Panc1 (cell line): ENCODE measurements at places on chromosomes 6 and 20. TPM values are rescaled to one million over a fixed set of nuclear protein-coding genes. Genes with fewer than 3 reads are reported as not detected.

GRCh38 chr6:111573892-111574797 lies 31.5 kb downstream of the TRAF3IP2 start:
- DNase-seq, result peak; percentile 78
- H3K4me3 ChIP-seq, result no peak overlapping the region
- H3K27me3 ChIP-seq, result no peaks in the 10 kb centered on the region
- H3K36me3 ChIP-seq, result peaks cover 11% of the 10 kb centered on the region
- peak overlapping the region; percentile 55 for H3K27ac ChIP-seq
- peaks cover 18% of the 10 kb centered on the region for H3K4me1 ChIP-seq

SIRPB1 gene
- total RNA-seq, result 0.72 TPM

DNA sequence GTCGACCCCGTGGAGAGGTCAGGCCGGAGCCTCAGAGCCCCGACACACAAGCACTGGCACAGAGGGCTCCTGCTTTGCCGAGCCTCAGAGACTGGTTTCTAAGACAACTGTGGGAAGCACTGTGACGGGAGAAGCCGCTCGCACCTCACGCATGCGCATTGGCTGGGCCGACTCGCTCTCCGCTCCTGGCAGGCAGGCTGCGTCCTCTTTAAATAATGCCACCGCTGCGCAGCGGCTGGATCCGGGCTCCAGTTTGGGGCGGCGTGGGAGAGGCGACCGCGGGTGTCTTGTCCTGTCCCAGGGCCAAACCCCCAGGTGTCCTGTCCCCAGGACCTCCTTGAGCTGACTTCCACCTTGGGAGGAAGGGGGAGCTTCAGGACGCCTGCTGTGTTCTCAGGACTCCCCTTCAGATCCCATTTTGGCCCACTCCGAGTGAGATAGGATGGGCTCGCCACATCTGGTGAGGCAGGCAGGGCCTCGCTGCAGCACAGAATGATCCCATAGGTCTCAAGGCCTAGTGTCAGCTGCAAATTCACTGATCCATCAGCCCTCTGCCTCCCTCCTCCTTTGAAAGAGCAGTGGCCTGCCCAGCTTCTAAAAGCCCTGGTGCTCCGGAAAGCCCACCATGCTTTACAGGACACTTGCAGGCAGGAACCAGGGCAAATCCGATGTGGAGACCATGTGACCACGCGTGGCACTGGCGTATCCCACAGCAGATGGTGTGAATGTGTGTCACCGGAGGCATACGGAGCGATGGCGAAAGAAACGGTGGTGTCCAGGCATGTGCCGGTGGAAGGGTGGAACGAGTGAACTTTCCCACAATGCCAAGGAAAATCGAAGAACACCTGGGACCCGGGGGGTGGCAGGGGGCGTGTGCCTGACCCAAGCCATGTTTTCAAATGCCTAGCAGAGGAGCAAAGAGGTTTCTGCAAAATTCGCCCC lies 169.3 kb upstream of the ZNF337 start:
- H3K4me3 ChIP-seq, result peak overlapping the region; percentile 34
- H3K27me3 ChIP-seq, result no peaks in the 10 kb centered on the region
- no peak overlapping the region for H3K27ac ChIP-seq

- no peaks in the 10 kb centered on the region for H3K4me1 ChIP-seq
- H3K27me3 ChIP-seq, result no peaks in the 10 kb centered on the region
- no peak for DNase-seq
- no peaks in the 10 kb centered on the region for H3K36me3 ChIP-seq
These were observed 198.8 kb upstream of the OPRM1 start for GRCh38 chr6:153840039-153840850.

DNA sequence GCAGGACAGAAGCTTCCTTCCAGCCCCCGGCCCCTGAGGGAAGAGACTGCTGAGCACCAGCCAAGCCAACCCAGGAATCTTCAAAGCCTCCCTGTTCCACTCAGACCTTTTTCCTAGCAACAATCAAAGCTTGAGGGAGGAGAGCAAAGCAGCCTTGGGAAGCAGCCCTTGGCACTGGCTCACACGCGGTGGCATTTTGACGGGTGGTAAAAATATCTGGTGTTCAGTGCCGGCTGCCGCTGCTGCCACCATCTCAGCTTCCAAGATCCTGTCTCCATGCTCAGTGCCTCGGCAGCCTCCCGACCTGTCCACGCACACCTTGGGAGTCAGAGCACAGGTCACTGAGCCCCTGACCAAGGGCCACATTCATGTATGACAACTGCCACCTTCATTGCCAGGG lies 170.1 kb downstream of the LRFN2 start:
- DNase-seq, result no peak
- no peaks in the 10 kb centered on the region for H3K4me1 ChIP-seq
- no peak overlapping the region for H3K4me3 ChIP-seq
- no peaks in the 10 kb centered on the region for H3K36me3 ChIP-seq

SLC35D3 gene
- total RNA-seq, result not detected

GRCh38 chr6:1553562-1554083 lies 56.1 kb upstream of the FOXC1 start:
- 0 out of 2 replicates have a peak, but pooled peaks cover 3% of the 10 kb centered on the region for H3K27me3 ChIP-seq
- DNase-seq, result no peak
- no peak overlapping the region for H3K27ac ChIP-seq
- no peak overlapping the region for H3K4me3 ChIP-seq

DNA sequence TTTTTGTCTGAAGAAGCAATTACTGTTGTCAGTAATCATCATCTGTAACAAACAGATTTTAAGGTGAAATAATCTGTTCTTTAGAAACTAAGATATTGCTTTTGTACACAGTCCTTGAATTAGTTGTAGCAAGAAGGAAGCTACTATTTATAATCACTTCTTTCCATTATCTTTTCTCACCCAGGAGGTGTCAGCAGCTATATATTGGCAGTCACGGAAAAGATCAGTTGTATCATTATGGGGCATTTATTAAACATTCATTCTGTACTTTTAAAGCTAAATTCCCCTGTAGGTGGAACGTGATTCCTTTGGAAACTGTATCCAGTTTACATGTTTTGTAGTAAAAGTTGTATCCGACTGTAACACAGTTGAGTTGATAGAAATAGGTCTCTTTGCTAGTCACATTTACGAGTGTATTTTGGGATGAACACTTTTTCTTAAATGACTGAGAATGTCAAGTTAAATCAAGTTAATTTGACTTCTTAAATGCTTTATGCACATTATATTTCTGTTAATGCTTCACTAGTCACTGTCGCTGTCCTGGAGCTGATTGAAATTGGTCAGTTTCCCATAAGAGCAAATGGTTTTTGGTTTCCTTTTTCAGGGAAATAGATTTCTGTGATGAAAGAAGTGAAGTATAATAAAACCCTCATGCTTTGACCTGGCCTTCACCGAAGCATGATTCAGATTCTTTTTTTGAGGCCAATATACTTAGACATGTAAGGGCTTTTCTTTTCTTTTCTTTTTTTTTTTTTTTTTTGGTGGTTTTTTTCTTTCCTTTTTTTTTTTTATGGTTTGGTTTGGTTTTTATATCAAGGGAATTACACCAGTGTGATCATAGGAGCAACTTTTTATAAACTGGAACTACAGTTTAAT lies 5.1 kb downstream of the QKI start:
- H3K4me1 ChIP-seq, result peaks cover 46% of the 10 kb centered on the region
- H3K36me3 ChIP-seq, result no peaks in the 10 kb centered on the region; the same call in 1 of the 2 replicates
- H3K4me3 ChIP-seq, result no peak overlapping the region

PDYN gene
- total RNA-seq, result not detected

DNA sequence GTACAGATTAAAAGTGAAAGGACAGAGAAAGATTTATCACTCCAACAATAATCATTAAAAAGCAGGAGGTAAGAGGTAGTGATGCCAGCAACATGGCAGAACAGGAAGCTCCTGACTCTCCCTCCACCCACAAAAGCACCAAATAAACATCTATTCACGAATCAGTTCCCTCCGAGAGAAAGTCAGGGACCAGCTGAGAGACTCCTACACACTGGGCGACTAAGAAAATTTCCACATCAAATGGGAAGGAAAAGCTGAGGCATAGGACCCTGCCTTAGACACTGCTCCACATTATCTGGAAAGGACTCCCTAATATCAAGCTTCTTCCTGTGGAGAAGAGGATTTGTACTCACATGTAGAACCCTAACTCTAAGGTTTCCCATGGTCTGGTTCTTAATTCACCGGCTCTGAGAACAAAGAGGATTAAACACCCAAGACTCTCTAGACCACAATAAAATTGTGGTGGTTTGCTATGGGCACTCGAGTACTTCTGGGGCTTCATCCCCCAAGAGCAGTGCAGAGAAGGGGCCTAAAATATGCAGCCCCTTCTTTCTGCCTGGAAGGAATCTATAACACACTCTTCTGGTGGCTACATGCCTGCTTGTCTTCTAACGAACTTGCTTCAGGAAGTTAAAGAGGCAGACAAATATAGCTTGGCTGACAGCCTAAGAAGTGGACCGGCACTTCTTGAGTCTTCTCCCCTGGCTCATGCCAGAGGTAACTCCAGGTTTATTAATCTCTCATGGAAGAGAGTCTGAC lies 29.4 kb upstream of the ASF1A start:
- no peak for DNase-seq
- H3K4me3 ChIP-seq, result peak overlapping the region; percentile 9; the same call in 1 of the 2 replicates
- no peaks in the 10 kb centered on the region for H3K36me3 ChIP-seq
- no peaks in the 10 kb centered on the region for H3K27me3 ChIP-seq

DNA sequence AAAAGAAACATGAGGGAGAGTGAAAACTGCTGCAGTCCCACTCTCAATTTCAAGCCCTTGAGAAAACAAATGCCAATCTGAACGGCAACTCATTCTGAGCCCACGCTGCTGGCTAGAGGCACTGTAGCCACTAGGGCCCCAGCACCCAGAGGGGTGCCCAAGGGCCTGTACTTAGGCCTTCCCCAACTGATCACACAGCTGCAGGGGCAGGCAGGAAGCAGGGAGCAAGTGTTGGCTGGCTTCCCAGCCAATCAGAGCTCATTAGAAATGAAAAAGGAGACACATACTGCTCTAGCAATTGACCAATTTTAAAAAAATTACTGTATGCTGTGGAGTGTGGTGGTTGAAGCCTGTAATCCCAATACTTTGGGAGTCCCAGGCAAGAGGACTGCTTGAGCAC lies 3.7 kb upstream of the BEND3 start:
- H3K36me3 ChIP-seq, result no peaks in the 10 kb centered on the region
- H3K4me3 ChIP-seq, result no peak overlapping the region
- no peaks in the 10 kb centered on the region for H3K27me3 ChIP-seq
- H3K4me1 ChIP-seq, result peaks cover 9% of the 10 kb centered on the region
- no peak for DNase-seq

GRCh38 chr6:32081168-32081990 lies 27.8 kb downstream of the TNXB start:
- no peaks in the 10 kb centered on the region for H3K36me3 ChIP-seq
- H3K4me1 ChIP-seq, result no peaks in the 10 kb centered on the region
- H3K4me3 ChIP-seq, result no peak overlapping the region
- H3K27ac ChIP-seq, result no peak overlapping the region
- no peak for DNase-seq

- no peaks in the 10 kb centered on the region; the same call in 1 of the 2 replicates for H3K36me3 ChIP-seq
- H3K27ac ChIP-seq, result no peak within 1 kb of the TSS
- no peak for DNase-seq
- no peaks in the 10 kb centered on the region for H3K27me3 ChIP-seq
- H3K4me3 ChIP-seq, result no peak within 1 kb of the TSS
- H3K4me1 ChIP-seq, result peaks cover 8% of the 10 kb centered on the region
These were observed at the start of gene HUS1B for GRCh38 chr6:656460-657252. Gene HUS1B, minus strand, starts transcription at chr6:657100. Its CDS starts 156 bp downstream, at chr6:656944.

SYS1 gene
- 29.1 TPM for total RNA-seq

- H3K27ac ChIP-seq, result no peak overlapping the region
- no peak for DNase-seq
- no peaks in the 10 kb centered on the region for H3K36me3 ChIP-seq
- no peaks in the 10 kb centered on the region for H3K27me3 ChIP-seq
These were observed 290.5 kb upstream of the CDYL start for GRCh38 chr6:4485735-4486134.

DNA sequence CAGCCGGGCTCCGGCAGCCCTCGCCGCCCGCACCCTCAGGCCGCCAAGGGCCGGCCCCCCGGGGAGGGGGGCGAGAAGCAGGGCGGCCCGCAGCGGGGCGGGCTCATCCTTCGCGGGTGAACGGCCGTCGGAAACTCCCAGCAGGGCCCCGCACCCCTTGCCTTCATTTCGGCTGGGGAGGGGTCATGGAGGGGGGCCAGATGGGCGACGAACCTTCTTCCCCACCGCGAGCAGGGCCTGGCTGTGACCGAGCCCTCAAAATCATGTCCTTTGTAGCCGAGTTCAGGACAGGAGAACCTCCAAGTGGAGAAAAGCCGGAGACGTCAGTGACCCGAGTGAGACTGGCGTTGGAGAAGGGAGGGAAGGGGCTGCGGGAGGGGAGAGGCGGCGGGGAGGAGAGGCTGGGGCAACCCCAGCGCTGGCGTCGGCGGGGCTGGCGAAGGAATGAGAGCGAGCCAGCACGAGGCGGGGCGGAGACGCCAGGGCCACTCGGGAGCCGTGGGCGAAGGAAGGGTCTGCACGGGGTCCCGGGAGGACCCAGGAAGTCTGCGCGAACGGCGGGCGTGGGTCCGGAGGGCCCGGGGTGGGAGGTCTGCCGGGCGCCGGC lies 571 bp upstream of the FOXC1 start:
- peaks cover 3% of the 10 kb centered on the region; the same call in 1 of the 2 replicates for H3K27me3 ChIP-seq
- peaks cover 13% of the 10 kb centered on the region for H3K4me1 ChIP-seq
- H3K4me3 ChIP-seq, result peak overlapping the region; percentile 62

DNA sequence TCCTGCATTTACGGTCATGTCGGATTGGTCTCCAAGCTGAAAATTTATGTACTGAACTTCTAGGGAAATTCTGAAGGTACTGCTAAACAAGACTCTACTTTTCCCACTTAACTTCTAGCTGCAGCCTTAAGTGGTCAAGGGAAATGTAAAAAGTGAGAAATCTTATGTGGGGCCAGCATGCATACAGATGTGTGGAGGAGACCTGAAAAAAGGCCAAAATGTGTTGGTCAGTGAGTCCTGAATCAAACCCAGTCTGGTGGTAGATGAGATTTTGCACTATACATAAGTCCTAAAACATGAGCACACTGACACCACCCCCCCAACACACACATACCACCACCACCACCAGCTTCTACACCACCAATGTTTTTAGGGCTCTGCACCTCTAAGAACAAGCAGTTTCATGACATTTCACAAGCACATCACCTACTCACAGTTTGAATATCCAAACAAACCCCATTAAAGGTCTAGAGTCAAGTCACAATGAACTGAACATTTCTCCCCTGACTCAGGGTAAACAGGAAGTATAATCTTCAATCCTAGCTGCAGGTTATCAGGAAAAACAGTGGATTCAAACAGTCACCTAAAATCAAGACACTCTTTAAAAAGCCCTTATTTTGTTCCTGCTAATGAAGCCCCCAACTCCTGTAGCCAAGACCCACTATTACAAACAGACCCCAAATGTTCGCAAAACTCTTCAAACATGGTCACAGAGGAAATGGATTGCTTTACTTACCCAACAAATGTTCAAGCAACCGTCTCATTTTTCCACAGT lies 1.6 kb downstream of the ZMYND8 start:
- peak overlapping the region; percentile 28 for H3K4me3 ChIP-seq
- H3K27me3 ChIP-seq, result no peaks in the 10 kb centered on the region
- DNase-seq, result no peak
